ENCODE measurements at places on chromosomes 2 and 18.
A peak's percentile ranks its signal among the peaks of the same experiment; 100 is the strongest.

DNA sequence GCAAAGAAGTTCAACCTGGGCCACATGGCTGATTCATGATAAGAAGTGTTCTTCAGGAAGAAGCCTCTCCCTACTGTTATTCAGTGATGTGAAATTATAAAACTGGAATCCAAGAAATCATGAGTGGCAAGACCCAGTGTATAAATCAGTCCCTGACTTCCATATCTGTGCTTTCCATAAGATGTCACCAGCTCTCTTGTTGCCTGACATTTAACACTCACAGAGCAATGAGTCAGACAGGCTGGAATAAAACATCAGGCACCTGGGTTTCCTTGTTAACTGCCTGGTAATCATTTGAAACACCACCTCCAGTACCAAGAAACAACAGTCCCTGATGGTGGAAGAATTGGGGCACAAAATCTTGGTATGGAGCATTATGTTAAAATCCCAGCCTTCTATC is 76.1 kb downstream of the SCG2 start:
- no peak for DNase-seq

GRCh38 chr2:166240387-166241313 is 112.8 kb upstream of the SCN1A start:
- DNase-seq, result no peak

- DNase-seq, result no peak
Observed at GRCh38 chr2:1635823-1636222, 108.5 kb downstream of the PXDN start.

DNA sequence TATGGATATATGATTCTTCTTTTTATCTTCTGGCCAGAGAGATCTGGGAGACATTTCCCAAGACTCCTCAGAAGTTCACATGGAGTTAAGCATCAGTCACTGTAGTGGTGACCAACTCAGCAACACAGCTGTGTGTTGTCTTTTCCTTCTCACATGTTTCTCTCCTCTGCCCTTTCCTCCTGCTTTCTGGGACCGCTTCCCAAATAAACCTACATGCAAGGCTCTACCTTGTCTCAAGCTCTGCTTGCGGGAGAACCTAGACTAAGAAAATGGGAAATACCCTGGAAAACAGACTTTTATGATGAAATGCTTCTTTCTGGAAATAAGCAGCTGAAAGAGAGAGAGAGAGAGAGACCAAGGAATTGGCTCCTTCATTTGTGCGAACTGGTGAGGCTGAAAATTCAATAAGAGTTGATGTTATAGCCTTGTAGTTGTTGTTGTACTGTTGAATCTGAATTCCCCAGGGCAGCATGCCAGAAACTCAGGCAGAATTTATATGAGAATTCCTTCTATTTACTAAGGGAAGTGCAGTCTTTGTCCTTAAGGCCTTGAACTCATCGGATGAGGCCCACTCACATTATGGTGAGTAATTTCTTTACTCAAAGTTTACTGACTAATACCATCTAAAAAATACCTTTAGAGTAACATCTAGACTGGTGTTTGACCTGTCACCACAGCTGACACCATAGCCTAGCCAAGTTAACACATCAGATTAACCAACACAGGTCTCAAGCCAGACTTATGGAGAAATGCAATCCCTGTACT is 22.7 kb upstream of the DSC1 start:
- no peak for DNase-seq

DNA sequence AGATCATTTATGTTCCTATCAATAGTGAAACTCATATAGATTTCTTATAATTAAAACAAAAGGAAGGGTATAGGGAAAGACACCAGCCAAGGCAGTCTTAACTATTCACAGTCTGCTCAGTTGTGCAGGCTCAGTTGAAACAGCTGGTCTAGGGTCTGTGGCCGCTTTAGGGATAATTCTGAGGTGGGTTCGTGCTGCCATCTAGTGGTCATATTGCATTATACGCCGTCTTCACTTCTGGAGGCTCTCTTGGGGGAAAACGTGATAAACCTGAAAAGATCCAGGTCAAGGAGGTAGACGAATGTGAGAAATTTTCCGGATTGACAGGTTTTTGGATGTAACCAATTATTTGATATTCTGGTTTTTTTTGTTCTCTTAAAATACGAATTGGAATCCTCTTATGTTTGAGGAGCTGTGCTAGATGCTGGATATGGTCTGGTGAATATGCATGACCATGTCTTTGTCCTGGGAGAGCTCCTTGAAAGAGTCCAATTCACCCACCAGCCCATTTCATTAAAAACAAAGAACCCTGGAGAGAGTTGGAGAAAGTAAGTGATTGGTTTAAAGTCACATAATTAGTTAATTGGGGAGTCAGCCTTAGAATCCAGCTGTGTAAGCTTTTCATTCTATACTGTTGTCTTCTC is 492.4 kb downstream of the PLCL1 start:
- peak; percentile 72 for DNase-seq

DNA sequence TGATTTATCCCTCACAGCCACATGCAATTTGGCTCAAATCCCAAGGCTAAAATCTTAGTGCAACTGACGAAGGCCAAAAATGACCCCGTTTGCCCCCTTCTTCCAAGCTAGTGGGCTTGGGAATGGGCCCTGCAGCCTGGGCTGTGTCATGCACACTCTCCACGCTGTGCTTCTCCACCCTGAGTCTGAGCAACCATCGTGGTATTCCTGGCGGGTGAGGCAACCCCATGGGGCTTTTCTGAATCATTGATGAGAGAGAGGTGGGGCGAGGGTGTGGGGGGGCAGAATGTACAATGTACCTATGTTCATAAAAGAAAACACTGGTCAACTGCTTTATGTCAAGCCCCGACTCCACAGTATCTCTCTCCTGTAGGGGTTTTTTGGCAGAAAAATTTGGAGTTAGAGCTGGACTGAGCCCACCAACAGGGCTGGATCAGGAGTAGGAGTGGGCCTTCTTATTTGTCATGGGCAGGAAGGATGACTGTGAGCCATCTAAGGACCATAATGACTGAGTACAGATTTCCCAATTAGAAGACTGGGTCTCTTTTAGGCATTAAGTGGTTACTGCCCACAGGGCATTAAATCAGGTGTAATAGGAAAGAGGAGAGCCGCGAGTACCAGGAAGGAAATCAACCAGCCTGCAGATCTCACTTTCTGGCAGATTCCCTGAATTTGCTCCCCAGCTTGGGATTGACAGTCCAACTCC is 8.9 kb downstream of the SULT1C2 start:
- DNase-seq, result no peak

DNA sequence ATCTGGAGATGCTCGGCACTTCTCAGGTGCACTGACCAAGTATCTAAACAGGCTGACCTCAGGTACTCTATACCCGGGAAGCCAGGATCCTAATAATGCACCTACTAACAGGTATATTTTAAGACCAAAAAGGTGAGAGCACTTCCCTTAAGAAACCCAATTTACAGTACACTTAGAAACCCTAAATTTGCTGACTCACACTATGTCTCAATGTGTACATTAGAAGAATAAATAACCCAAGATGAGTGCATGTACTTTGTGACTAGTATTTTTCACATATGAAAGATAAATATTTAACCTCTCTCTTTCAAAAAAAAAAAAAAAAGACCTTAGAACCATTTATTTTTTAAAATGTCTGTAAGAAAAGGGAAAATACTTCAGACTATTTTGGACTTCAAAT is 118.8 kb downstream of the ZNF516 start:
- DNase-seq, result no peak

DNA sequence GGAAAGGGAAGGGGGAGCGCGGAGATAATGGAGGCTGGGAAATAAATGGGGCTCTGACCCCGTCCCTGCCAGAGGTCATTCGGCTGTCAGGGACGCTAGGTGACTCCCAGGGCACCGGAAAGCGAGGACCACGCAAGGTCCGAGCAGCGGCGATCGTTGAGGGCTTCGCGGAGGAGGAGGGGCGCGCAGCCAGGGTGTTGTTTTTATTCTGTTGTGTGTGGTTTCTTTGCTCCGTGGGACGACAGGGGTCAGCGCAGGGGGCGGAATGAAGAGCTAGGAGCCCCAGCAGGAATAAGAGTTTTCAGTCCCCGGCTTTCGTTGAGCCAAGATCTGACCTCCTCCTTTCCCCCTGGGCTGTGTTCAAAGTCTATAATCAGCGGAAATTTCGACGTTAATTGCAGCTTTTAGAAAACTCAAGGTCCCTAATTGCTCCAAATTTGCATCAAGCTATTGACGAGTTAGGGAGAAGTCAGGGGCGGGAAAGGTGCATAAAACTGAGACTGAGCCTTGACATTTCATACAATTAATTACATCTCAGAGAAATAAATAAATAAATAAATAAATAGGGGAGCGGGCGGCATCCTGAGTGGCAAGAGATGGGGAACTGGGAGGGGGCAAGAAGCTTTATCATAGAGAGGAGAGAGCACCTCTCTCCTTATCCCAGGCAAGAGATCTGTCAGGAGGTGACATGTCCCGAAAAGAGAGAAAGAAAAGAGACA is 2.2 kb downstream of the GAD1 start:
- no peak for DNase-seq

DNA sequence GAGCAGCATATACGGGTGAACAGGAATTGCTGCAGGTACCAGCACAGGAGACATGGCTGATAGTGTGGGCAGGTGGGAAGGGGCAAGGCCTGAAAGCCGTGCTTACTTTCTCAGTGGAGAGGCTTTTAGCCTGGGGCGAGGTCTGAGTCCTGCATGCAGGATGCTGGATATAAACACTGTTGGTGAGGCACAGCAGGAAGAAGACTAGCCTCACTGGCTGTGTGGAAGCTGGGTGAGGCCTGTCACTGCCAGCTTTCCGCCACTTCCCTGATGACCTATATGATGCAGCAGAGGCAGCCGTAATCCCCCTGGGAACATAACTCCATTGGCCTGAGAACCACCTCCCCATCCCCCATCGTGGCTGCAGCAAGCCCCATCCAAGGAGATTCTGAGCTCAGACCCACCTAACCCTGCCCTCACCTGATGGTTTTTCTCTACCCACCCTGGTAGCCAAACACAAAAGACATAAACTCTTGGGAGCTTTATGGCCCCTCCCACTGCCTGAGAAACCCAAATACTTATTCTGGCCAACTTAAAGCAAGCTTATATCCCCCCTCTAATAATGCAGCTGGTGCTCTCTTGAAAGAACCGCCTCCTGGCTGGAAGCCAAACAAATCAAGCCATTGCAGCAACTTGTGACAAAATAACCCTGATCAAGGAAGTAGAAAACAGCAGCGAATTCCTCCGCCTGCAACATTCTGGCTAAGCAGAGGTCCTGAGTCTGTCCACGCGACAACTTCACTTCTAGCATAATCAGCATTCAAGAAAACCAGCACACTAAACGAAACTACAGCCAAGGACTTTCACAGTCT is 54.6 kb upstream of the DSC1 start:
- no peak for DNase-seq

GRCh38 chr2:42107249-42108042 is 59.6 kb downstream of the PKDCC start:
- no peak for DNase-seq

GRCh38 chr2:113834051-113834730 is 55.7 kb upstream of the ACTR3 start:
- DNase-seq, result no peak

- peak; percentile 21 for DNase-seq
Observed at GRCh38 chr2:233063269-233063975, 3.3 kb downstream of the INPP5D start.

DNA sequence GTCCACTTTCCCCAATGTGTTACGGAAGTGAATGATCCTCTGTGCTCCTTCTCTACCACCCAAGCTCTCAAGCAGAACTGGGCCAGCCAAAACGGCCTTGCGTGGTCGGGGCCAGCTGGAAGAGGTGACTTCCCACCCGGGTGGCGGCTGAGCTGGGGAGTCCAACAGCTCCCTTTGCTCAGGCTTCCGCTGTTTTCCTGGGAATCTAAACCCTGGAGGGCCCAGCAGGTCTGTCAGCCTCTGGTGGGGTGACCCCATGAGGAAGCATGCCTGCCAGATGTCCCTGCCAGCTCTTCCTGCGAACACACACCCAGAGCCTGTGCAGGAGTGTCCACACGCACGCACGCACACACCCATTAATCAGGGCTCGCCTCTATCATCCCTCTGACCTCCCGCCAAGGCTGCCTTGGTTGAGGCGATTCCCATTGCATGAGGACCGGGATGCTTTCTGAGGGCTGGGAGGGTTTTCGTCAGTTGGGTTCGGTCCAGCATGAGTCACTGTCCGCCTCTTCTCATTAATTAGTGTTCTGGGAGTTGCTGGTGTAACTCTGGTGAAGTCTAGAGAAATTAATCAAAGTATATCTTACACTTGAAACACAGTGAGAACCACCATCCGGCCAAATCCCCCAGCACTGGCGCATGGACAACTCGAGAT is 90.6 kb downstream of the TWIST2 start:
- no peak for DNase-seq

- no peak for DNase-seq
Observed at GRCh38 chr2:109083771-109084170, 45.2 kb upstream of the SH3RF3 start.
